ENCODE measurements at places on chromosomes 4 and X.

DNA sequence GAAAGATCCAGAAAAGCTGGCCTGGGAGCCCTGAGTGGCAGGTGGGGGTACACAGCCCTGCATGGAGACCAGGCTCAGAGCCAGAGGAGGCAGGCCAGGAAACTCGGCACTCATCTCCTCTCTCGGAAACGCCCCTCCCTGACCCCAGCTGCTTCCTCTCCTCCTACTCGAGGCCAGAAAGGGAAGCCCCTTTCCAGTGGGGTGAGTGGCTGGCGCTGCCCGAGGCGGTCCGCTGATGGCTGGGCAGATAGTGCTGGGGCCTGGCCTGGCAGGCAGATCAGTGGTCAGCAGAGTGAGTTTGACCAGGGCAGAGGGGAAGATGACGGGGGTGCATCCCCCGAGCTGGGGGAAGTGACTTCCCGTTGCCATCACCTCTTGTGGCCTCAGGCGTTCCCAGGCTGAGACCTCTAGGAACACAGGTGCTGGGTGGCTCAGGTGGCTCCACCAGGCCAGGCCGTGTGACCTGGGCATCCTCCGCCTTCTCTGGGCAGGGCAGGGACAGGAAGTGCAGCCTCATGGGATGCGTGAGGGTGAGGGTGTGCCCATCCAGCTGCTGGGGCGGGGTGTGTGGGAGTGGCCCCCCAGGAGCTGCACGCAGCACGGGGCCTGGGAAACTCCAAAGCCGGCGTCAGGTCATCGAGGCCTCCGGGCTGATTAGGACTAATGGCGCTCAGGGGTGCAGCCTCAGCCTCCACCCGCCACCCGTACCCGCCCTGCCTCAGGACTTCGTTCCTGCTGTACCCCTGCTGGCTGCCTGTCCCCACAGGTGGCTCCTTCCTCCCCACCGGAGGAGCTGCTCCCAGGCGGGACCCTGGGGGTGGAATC, 5.7 kb downstream of the SH3BP2 start:
- no peak for DNase-seq

DNA sequence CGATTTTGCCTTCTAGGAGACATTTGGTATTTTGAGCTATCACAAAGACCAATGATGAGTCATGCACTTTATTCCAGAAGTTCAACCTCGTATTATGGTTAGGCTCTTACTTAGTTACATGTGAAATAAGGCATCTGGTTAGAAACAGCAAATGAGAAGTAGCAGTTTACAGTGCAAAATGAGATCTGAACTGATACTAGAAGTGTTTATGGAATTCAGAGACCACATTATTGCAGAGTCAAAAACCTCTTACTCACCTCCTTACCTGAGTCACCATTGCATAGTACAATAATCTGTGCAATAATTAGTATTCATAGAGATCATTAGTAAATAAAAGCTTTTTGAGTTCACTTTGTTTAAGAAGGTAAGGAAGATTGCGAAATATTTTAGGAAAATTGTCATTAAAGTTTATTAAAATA, 38.7 kb downstream of the SEC24B start:
- no peak for DNase-seq

DNA sequence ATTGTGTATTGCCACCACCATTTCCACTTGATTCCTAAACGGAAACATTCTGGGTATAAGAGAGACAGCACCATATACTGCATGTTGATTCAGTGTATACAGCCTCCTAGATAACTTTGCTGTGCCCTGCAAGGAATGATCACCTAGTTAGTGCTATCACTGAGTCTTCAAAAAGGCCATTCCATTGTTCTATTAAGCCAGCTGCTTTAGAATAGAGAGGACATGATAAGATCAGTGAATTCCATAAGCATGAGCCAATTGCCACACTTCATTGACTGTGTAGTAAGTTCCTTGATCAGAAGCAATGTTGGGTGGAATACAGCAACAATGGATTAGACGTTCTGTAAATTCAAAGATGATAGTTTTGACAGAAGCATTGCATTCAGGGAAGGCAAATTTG, 1047.3 kb downstream of the PCDH18 start:
- no peak for DNase-seq

- DNase-seq = no peak
Observed at GRCh38 chrX:555725-556666, 74.6 kb upstream of the SHOX start.

- no peak for DNase-seq
Observed at GRCh38 chrX:19772822-19773628, 114.4 kb downstream of the SH3KBP1 start.

DNA sequence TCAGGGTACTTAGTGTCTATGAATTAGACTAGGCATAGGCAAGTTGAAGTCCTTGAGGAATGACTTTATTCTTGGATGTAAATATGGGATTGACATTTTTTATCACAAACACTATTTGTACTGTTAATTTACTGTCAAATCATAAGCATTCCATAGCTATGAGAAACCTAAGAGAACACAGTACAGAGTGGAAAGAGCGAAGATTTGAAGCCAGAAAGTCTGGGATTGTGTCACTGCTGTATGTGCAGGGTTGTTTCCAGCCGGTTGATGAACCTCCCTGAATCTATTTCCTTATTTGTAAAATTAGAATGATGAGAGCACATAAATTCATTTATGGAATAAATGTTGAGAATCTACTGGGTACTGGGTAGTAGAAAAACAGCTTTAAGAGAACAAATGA, 14.4 kb upstream of the KLHL5 start:
- no peak for DNase-seq

DNA sequence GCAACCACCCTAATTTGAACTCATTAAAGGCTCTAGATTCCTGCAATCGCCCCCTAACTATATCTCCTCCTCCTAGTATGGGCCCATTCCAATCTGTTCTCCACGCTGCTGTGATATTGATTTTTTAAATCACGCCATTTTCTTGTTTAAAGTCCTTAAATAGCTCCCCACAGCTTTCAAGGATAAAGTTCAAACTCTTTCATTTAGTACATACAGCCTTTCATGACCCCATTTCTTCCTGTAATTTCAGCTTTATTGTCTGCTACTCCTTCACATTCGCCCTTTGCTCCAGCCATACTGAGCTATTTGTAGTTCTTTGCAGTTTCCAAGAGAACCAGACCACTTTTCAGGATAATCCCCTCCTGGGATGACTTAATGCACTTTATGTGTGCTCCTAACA, 118.5 kb downstream of the GC start:
- DNase-seq = no peak

DNA sequence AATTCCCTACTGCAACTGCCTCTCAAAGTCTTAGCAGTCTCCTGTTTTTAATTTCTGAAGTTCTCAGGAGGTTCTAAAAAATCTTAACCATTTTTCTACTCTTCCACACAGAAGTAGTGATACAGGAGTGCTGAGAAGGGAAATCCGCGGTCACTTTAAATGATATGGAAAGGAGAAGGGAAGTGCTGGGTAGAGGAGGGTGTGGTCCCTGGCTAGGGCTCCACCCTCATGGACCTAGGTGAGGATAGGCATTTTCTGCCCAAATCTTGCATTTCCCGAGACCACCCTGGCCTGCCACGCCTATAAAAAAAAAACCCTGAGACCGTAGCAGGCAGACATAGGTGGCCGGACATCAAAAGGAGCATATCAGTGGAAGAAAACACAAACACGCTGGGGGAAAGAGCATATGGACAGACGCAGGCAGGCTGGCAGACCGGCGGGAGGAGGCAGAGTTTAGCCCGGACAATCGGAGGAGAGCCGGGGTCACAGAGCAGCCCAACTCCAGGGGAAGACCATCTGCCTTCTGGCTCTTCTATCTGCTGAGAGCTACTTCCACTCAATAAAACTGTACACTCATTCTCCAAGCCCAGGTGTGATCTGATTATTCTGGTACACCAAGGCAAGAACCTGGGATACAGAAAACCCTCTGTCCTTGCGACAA, 85.7 kb downstream of the POU3F4 start:
- no peak for DNase-seq

DNA sequence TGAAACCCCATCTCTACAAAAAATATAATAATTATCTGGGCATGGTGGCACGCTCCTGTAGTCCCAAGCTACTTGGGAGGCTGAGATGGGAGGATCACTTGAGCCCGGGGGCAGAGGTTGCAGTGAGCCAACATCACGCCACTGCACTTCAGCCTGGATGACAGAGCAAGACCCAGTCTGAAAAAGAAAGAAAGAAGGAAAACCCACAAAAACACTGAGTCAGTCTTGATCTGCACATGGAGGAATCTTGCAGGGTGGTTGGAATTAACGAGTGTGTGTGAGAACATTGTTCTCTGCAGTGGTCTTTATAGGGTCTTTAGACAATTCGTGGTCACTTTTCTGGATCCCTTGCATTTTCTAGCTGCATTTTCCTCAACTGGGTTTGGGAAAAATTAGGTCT, 23.2 kb downstream of the ADD1 start:
- no peak for DNase-seq

- no peak for DNase-seq
Observed at GRCh38 chr4:168651864-168652263, 155.0 kb downstream of the PALLD start.

DNA sequence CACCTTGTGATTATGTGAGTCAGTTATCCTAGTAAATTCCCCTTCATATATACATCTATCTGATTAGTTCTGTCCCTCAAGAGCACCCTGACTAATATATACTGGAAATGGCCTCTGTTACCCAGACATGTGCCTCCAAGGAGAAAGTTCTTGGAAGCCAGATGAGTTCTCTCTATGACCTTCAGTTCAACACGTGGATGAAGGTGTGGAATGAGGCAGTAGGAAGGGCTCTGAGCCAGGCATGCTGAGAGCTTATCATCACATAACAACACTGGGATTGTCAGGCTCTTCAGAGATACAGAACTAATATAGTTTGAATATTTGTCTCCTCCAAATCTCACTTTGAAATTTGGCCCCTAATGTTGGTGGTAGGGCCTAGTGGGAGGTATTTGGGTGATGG, 44.4 kb upstream of the DHRSX start:
- no peak for DNase-seq

GRCh38 chrX:118156953-118157608, 40.5 kb upstream of the KLHL13 start:
- no peak for DNase-seq

- DNase-seq = no peak
Observed at GRCh38 chrX:1609311-1609710, 5.5 kb upstream of the ASMT start.

DNA sequence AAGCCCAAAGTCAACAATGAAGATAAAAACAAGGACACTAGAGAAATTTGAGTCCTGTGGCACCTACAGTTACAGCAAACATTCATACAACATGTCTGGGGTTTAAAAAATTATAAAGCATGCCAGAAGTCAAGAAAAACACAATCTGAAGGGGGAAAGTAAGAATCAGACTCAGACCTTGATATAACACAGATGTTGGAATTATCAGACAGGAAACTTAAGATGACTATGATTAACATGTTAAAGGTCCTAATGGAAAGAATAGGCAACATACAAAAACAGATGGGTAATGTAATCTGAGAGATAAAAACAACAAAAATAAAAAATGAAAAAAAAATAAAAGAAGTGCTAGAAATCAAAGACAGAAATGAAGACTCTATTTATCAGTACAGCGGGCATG, 446.5 kb downstream of the SPRY1 start:
- DNase-seq = no peak

GRCh38 chr4:48831532-48832030, 693 bp downstream of the OCIAD1 start:
- DNase-seq = no peak

DNA sequence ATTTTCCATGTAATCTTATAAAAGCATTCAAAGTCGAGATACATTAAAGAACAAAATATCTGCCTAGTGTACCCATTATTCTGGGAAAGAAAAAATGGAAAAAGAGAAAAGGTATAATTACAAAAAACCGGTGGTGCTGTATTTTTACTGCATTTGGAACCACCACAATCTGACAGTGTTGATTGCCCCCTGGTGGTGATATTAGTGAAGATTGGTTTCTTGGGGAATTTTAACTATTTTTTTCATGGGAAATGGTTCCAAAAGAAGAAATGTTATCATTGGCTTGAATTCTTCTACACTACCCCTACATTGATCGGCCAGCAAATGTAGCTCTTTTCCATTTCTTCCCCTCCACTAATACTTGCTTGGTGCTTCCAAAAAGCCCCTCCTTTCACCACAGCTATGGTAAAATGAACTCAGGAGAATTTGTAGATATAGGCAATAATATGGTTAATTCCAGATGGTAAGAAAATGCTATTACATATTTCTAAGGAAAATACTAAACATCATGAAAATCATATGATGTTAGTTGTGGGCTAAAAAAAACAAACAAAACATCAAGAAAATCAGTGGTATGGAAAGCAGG, 50.0 kb downstream of the COX18 start:
- DNase-seq = no peak

GRCh38 chr4:148097801-148098200, 344.4 kb downstream of the NR3C2 start:
- no peak for DNase-seq

GRCh38 chrX:150196285-150196684, 166.8 kb upstream of the MAMLD1 start:
- DNase-seq = no peak

- DNase-seq = no peak
Observed at GRCh38 chrX:22585831-22586230, 313.1 kb downstream of the CBLL2 start.

- no peak for DNase-seq
Observed at GRCh38 chrX:103651151-103651773, 22.5 kb downstream of the TCEAL1 start.

DNA sequence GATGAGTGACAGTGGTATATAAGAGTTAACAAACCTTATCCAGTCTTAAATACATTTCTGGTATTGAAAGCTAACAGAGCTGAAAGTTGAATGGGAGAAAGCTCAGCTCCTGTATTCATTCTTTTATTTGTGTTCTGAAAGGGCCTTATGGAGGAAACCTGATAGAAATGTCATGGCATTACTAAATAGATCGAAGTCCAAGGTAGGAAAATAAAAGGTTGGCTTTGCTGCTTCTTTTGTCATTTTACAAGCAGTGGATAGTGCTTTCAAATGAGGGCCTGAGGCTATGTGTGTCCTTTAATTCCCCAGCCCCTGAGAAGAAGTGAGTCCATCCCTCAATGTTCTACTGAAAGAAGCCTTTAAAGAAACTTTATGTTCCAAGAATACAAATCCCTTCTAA, 974.3 kb upstream of the INTU start:
- no peak for DNase-seq

- no peak for DNase-seq
Observed at GRCh38 chr4:7324651-7325121, 110.0 kb downstream of the PSAPL1 start.

DNA sequence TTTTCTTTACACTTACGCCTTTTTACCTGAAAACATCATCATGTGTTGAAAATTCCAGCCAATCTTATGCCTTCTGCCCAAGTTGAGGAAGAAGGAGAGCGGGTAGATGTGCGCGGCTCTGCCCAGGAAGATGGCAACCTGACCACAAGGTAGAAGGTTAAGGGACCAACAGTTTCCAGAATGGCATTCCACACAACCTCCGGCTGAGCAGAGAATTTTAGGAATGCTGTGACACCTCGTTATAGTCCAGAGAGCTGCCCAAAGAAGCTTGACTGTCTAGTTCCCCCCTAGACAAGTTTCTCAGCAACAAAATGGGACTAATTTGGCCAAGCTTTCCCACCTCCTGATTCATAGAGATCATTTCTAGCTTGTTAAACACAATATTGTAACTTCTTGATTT, 75.1 kb downstream of the CHST7 start:
- DNase-seq = no peak

- no peak for DNase-seq
Observed at GRCh38 chrX:71396576-71396975, 30.4 kb downstream of the TAF1 start.

Data from GOT3 (cell line).